HCT116 (cell line): ENCODE measurements at places on chromosomes 3 and 15. TPM values are rescaled to one million over a fixed set of nuclear protein-coding genes. Genes with fewer than 3 reads are reported as not detected.
A peak's percentile ranks its signal among the peaks of the same experiment; 100 is the strongest.

Gene GATM
- 3.1 TPM for total RNA-seq

Gene DCP1A
- total RNA-seq: 33.2 TPM

Gene LRRC2
- total RNA-seq: not detected

Gene C15orf39
- total RNA-seq: 29.3 TPM

Gene MFN1
- 54.6 TPM for total RNA-seq

Gene MYRIP
- total RNA-seq: 0.44 TPM

Gene STRIT1
- total RNA-seq: not detected

Gene PAQR9
- total RNA-seq: 0.17 TPM

Gene IFRD2
- 146 TPM for total RNA-seq

Gene RASGRP1
- 1.6 TPM for total RNA-seq

Gene RGMA
- 5.5 TPM for total RNA-seq

GRCh38 chr15:82315519-82316246 lies 33.6 kb downstream of the GOLGA6L10 start:
- DNase-seq: no peak

- DNase-seq: no peak
Measured at GRCh38 chr3:102124704-102125103, 275.4 kb downstream of the NFKBIZ start.

DNA sequence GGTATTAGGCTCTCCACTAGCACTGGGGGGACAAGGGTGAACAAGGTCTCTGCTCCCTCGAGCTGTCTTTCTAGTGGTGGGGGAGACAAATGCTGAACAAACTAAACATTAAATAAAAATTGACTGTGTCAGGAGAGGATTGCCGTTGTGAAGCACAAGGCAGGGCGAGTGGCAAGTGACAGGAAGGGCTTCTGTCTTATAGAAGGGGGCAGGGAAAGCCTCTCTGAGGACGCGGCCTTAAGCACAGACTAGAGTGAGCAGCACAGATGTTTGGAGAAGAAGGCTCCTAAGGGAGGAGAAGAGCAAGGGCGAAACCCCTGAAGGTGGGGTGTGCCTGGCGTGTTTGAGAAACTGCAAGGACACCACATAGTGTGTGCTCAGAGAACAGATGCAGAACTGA lies 50.9 kb upstream of the ATP2B2 start:
- no peak for DNase-seq

DNA sequence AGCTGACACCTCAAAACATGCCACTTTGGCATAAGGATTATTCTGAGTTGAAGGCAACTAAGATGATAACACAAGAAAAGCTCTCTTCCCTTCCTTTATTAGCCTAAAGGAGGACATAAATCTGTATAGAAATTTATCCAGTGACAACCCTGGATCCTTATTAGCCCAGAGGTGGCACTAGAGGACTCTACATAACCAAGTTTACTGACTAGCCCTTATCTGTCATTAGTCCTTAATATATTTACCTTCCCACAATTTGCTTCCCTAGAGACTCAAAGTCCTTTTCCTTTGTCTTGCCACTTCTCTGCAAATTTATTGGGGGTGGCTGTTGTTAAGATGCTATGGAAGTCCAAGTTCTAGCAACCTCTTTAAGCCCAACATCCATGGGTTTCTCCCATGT lies 26.7 kb downstream of the CEP70 start:
- DNase-seq: no peak

DNA sequence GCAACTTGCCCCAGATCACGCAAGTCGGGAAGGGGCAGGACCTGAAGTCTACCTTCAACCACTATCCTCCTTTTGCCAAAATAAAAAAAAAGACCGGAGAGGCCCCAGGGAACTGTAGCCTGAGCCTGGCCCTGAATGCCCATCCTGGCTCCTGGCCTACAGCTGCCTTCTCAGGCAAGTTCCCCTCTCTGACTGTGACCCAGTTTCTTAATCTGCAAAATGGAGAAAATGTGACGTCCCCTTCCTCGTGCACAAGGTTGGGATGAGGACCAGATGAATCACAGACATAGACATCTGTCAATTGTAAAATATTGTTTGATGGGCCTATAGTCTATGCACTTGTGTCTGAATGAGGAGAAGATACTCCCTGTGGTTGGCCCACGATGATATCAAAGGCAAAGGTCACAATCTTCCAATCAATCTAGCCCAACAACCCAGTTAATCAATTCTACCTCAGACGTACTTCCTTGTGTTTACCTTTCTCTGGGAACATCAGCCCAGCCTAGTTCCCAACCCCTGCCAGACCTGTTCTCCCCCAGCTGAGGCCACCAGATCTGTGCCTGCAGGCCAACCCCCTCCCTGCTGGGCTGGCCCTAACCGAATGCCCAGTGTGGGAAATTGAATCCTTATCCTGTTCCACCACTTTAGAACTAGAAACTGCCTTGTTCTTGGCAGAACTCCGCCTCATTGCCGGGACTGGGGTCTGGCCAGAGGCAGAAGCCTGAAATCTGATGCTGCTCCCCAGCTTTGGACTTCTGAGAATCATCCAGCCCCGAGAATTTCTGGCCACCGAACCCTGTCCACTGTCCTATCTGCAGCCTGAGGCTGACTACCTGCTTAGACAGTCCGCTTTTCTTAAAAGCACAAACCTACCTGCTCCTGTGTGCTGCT lies 101.8 kb upstream of the LIPC start:
- no peak for DNase-seq

DNA sequence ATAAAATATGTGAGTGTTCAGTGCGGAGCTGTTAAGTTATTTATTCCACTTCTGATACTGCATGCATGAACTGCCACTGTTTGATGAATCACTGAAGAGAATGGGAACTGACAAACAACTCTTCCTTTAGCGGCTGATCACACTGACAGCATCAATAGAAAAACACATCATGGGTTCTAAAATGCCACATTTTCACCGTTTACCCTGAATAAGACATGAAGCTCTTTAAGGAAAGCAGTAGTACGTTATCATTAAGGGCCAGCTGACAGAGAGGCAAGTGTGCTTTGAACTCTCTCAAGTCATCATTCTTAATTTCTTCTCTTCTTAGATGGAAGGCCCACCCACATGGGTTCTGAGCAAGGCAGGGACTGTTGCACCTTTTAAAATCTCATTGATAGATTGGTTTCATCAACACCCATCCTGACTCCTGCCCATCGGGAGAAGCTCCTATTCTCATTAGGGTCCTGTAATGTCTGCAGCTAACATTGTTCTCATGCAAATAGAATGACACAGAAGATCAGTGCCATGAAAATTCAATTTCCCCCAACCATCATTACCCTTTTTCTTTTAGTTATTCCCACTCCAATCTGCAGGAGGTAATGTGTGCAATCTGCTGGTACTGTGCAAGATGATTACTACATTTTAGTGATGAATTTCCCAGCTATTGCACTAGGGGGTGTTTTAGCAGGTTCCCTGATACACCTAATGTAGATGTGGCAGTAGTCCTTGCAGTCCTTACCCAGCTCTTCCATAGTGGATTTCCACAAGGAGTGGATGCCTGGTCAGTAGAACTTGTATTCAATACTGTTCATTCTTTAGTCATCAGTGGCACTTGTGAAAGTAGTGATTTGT lies 119.1 kb downstream of the ROBO2 start:
- DNase-seq: no peak

DNA sequence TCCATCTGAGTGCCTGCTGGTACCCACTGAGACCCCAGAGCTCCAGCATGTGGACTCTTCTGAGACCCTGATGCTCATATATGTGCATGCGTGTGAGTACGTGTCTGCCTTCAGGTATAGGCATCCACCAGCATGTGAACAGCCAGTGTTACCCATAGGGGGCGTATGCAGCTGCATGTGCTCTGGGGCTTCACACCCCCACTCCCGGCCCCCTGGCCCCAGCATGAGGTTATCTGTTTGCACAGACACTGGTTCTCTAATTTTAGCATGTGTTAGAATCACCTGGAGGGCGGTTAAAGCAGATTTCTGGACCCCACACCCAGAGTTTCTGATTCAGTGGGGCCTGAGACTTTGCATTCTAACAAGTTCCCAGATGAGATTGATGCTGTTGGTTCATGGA lies 824 bp upstream of the CILP start:
- DNase-seq: no peak

DNA sequence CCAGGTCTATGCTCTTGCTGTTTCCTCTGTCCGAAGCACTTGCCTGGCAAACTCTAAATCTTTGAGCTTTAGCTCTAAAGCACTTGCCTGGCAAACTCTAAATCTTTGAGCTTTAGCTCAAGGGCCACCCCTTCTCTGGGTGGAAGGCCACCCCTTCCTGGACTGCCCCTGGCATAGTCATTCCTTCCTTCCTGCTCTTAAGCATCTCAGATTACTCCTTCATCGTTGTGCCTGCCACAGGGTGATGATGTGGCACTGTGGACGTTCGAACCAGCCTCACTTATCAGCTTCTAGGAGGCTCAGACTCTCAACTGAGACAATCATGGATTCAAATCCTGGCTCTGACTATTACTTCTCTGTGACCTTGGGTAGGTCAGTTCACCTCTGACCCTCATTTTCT lies 10.5 kb upstream of the CRABP1 start:
- no peak for DNase-seq

GRCh38 chr3:171811295-171811912 lies 1.1 kb upstream of the PLD1 start:
- no peak for DNase-seq

- no peak for DNase-seq
Measured at GRCh38 chr3:109973733-109974132, 636.4 kb upstream of the DPPA4 start.

- DNase-seq: no peak
Measured at GRCh38 chr3:138443521-138444503, 9.4 kb downstream of the ESYT3 start.

- DNase-seq: no peak
Measured at GRCh38 chr3:116102037-116102436, 343.2 kb downstream of the LSAMP start.

DNA sequence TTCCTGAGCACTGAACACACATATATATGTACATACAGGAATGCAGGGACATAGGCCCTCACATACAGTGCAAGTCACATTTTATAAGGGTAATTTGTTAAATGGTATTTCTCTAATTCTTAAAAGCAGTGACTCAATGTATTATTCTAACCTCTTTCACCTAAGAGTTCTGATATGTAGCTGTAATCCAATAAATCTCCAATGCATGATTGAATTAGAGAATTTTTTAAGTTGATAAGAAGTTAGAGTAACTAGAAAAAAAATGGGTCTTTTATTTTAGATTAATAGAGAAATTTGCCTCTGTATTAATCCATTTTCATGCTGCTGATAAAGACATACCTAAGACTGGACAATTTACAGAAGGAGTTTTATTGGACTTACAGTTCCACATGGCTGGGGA lies 98.2 kb downstream of the RBMS3 start:
- DNase-seq: no peak

DNA sequence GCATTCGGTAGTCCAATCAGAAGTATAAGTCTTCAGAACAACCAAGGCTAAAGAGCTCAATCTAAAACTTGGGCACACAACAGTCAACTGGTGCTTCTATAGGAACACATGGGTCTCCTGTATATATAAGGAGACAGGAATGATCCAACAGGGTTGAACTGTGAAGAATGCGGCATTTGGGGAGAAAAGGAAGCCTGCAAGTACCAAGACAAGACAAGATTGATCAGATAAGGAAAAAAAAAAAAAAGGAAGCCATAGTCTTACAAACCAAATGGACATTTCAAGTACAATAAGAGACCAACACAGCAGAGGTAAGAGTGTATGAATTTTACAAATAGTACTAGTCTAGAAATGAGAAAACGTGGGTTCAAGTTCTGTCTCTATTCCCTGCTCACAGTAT lies 6.5 kb downstream of the CPEB1 start:
- no peak for DNase-seq

GRCh38 chr3:183172051-183172639 lies 9.6 kb upstream of the LAMP3 start:
- no peak for DNase-seq

- DNase-seq: no peak
Measured at GRCh38 chr3:189897406-189897805, 223.3 kb downstream of the P3H2 start.

DNA sequence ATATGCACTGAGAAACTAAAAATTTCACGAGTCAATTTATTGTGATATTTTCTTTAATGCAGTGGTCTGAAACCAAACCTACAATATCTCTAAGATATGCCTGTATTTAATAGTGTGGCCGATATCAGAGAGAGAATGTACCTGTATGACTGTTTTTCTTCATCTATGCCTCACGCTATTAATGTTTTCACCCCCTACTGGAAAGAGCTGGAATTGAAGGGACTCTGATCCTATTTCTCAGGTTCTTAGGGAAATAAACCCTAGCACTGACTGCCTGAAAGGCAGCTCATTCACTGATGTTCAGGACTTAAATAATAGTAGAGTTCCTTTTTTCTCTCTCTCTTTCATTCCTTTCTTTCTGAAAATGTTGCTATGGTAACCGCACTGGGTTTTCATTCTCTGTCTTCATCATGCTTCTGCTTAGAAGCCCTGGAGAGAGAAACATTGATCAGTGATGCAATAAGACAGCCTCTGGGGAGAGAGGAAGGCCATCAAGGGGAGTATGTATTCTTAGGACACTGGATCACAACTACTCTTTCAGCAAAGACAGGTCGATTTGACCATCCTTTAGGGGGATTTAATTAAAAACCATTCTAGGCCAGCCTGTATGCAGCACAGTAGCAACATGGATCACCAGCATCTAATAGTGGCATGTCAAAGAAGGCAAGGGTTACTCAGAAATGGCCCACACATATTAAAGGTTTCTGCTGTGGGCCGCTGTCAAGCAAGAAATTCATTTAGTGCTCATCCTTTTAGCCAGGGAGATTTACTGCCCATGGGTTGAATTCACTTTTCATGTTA lies 1135.7 kb downstream of the IGSF11 start:
- peak; percentile 15 for DNase-seq

- no peak for DNase-seq
Measured at GRCh38 chr3:194999491-194999890, 271.5 kb downstream of the XXYLT1 start.

GRCh38 chr15:68763063-68763462 lies 57.6 kb downstream of the ANP32A start:
- no peak for DNase-seq

DNA sequence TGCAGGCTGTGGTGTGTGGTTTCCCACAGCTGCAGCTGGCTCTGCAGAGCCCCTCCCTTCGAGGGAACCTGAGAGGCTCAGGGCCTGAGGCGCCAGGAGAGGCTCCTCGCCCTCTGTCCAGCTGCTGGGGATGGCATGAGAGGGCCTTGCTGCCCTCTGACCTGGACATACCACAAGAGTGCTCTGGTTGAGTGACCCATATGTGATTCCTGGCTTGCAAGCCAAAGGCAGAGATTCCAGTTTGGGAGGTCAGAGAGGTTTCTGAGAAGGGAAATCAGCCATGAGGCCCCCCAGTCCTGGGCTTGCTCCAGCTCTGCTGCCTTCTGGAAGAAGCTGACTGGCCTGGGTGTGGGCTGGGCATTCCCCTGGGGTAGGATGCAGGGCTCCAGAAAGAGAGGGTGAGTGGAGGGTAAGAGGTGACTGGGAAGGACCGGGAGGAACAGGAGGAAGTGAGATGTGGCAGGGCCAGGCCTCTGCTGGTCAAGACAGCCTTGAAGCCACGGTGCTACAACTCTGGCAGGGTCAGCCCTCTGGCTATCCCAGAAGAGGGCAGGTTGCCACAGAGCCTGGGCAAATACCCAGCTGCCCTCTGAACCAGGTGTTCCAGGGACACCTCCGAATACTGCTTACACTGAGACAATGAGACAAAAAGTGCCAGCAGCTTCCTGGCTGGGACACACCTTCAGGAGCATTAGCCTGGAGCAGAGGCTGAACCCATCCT lies 16.0 kb upstream of the SRP14 start:
- no peak for DNase-seq
